ENCODE measurements at places on chromosomes 11 and 22.

- DNase-seq = no peak
These were observed 1.5 kb downstream of the PANX2 start for GRCh38 chr22:50171965-50172421.

- DNase-seq = no peak
These were observed 7.6 kb upstream of the MS4A10 start for GRCh38 chr11:60777572-60777971.

DNA sequence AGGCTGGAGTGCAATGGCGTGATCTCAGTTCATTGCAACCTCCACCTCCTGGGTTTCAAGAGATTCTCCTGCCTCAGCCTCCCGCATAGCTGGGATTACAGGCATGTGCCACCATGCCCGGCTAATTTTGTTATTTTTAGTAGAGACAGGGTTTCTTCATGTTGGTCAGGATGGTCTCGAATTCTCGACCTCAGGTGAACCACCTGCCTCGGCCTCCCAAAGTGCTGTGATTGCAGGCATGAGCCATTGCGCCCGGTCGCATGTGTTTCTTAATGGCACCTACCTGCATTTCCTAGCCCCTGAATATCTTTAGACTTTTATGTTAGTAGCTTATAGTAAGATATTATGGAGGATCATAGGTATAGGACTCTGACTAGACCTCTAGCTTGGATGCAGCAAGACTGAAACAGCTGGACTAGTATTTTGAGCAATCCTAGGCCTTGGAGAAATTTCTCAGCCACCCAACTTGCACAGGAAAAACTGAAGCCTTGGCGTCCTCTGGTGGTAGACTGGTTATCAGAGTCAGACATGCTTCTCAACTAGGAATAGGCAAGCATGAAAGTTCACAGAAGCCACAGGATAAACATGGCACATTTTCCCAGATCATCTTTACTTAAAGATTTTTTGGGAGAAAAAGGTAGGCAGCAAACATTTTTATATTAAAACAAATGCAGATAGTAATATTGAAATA lies 22.7 kb upstream of the C1QTNF4 start:
- DNase-seq = no peak

- DNase-seq = no peak
These were observed 79.4 kb upstream of the LMO1 start for GRCh38 chr11:8342821-8343681.

DNA sequence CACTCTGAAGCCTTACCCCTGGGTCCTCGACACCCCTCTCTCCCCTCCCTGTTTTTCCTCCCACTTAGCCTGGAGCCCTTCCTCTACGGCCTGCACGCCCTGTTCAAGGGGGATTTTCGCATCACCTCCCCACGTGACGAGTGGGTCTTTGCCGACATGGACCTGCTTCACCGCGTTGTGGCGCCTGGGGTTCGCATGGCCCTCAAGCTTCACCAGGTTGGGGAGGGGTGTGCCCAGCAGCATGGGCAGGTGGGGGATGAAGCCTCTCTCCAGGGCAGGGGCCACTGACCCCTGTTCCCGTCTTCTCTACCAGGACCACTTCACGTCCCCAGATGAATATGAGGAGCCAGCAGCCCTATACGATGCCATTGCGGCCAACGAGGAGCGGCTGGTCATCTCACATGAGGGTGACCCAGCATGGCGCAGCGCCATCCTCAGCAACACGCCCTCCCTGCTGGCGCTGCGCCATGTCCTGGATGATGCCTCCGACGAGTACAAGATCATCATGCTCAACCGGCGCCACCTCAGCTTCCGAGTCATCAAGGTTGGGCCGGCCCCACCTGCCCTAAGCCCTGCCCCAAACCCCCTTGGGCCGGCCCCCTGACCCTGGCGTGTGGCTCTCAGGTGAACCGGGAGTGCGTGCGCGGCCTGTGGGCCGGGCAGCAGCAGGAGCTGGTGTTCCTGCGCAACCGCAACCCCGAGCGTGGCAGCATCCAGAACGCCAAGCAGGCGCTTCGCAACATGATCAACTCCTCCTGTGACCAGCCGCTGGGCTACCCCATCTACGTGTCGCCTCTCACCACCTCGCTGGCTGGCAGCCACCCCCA lies 2.8 kb upstream of the SIPA1 start:
- no peak for DNase-seq

GRCh38 chr11:68582416-68583040 lies 101.8 kb upstream of the GAL start:
- DNase-seq = no peak

DNA sequence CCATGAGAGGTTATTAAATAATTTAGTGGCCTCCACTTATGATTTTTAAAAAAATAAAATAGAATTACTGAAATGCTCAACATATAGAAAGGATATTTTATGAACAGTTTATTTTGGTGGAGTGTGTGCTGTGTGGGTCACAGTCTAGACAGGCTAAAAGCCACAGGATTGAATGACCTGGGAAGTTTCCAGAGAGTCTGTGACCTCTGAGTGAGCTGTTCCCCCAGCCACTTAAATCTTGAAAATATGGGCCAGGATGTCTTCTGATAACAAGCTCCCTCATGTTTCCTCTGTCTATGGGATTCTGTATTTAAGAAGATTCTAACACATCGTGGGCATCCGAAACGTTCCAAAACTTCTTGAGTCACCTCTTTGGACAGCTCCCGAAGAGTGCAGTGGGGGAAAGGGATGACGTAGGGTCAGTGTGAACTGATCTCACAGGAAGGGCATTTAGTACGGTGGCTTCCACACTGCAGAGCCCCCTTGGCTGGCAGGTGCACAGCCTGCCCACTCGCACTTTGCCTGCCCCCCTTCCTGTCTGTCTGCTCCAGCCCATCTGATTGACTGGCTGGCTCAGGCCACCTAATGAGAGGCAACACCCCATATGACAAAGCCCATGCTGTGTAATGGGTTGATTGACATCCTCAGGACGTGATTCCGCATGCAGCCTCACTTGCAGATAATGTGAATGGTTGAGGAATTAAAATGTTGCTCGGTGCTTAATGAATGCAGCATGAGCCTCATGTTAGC lies 97.4 kb downstream of the NTM start:
- no peak for DNase-seq

DNA sequence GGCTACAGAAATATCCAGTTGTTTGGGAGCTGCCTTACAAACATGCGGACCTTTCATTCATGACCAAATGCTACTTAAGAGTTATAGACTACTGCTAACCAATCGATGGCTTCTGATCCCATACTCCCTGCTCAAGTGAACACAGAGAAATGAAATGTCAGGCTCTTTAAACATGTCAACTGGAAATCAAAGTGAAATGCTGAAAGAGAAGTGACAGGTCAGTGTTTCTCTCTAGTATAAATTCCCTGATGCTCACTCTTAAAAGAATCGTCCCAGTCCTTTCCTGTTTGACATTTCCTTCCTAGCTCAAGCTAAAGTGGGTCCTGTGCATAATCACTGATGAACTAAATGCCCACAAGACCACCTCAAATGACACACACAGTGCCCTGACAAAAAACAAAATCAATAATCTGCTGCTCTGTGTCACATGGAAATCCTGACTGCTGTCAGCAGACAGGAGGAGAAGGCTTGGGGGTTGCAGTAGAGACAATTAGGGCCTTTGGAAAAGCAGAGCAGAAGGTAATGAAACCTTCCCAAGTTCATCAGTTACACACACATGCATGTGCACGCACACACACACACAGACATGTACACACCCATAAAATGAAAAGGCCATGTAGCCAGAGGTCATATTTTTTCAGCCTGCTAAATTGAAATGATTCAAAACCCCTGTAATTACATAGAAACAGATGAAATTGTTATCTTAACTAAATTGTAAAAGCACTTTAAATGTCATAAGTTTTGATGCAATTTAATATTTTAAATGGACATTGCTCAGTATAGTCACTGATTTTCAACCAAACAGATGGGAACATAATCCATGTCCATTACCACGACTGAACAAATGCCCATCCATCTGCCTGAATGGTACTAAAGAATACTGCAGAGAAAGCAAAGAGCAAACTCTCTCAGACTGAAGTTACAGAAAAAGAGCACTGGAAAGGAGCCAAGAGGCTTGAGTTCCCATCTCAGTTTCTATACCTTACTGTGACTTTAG lies 330.7 kb downstream of the TTC28 start:
- DNase-seq = no peak

DNA sequence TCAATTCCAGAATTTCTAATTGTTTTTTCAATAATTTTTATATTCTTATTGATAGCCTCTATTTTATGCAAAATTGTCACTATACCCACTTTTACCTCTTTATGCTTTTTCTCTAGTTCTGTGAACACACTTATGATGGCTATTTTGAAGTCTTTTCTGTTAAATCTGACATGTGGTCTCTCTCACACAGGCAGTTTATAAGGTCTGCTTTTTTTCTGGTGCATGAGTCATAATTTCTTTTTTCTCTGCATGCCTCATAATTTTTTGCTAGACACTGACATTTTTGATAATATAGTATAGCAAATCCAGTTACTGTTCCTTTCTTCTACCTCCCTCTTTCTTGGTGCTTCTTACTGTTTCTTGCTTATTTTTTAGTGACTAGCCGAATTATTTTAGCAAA lies 36.0 kb downstream of the ZBTB44 start:
- DNase-seq = no peak

GRCh38 chr11:62269654-62270278 lies at the start of gene SCGB2A2:
Gene SCGB2A2 (plus strand): TSS chr11:62270158. CDS start chr11:62270217, 59 bp downstream.
- no peak for DNase-seq

- no peak for DNase-seq
These were observed 5.1 kb downstream of the SNU13 start for GRCh38 chr22:41683616-41684015.

DNA sequence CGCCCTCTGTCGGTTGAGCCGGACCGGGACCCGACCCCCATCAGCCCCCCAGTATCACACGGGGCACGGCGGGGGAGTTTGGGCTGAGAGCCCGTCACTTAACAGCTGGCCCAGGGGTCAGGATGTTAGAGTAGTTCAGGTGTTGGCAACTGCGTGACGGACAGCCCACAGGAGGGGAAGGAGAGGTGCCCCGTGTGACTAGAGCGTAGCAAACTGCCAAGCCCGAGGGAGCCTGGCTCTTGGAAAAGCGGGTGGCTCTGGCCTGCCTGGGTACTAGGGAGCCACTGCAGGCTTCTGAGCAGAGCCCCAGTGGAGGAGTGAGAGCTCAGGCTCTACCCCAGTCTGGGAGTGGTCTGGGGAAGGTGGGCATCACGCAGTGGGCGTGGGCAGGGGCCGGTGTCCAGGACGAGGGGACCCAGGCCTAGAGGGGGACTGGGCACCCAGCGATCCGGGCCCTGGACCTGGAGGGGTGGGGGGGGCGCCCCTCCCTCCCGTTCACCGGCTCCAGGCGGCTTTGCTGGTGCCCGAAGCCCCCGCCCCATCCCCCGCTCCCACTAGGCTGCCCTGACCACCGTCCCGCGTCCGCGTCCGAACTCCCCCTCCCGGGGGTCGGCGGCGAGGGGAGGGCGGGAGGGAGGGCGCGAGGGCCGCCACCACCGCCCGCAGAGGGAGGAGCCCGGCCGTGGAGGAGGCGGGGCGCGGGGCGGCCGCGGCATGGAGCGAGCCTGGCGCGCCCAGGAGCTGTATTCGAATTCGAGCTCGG lies 24.4 kb downstream of the SHANK3 start:
- DNase-seq = no peak

GRCh38 chr11:114081641-114082414 lies 22.3 kb downstream of the ZBTB16 start:
- DNase-seq = no peak

All from stimulated activated CD8-positive, alpha-beta memory T cell treated with anti-CD3 and anti-CD28 coated beads, Interleukin-4, amount 100 ng/mL, for 4 hours (primary cell).